Cortex of kidney (tissue), 1 donor: ENCODE measurements at places on chromosomes 6 and 20.

DNA sequence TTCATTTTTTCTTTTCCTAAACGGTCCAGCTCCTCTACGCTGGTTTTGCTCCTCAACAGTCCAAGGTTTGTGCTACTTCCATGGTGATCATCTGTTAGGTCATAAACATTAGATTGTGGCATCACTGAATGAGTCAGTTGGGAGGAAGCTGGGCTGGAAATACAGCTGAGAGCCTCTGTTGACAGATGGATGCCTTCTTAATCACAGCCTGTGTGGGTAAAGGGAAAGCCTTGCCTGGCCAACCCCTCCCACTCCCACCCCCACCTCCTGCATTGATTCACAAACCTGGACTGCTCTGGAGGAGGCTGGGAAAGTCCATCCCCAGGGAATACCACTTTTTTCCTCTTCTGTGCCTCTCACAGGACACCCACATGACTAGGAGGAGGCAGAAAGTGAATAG, 180.6 kb upstream of the CCN2 start:
- no peak for DNase-seq

DNA sequence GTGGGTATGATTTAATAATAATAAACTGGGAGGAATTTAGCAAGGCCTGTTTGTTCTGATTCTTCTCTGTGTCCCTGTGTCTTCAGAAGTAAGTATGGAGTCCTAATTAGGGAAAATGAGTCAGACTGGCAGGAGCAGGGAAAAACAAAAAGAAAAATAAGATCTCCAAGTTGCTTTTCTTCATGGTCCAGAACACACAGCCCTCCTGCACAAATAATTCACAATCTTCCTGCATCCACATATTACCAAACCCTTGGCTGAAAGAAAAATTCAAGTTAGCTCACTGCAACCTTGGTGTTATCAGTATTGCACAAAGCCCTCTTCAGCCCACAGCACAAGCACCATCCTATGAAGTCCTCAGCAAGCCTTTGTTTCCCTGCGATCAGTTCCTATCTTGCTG, 142.0 kb upstream of the LAMA2 start:
- DNase-seq: no peak

DNA sequence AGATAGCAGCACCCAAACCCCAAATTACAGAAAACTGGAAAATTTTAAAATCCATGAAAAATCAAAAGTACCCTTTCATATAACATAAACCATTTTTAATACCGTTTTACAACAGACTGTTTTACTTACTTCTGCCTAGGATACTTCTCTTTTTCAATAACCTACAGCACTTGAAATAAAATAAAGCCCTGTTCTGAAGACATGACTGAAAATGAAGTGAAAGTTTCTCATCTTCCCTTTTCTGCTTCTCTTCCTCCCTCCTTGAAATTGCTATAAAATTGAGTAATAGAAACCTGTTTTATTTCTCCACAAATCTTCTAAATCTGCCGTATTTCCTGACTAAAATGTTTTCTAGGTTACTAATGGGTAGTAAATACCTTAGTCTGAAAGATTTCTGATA, 20.3 kb downstream of the MMS22L start:
- no peak for DNase-seq

GRCh38 chr20:4748847-4749246, 27.1 kb downstream of the PRND start:
- DNase-seq: no peak
